CD4-positive, alpha-beta T cell treated with Interleukin-4 for 4 hours (primary cell): ENCODE measurements at places on chromosomes 3 and 15.

- DNase-seq: no peak
Observed at GRCh38 chr3:49620728-49621127, 53.4 kb upstream of the APEH start.

DNA sequence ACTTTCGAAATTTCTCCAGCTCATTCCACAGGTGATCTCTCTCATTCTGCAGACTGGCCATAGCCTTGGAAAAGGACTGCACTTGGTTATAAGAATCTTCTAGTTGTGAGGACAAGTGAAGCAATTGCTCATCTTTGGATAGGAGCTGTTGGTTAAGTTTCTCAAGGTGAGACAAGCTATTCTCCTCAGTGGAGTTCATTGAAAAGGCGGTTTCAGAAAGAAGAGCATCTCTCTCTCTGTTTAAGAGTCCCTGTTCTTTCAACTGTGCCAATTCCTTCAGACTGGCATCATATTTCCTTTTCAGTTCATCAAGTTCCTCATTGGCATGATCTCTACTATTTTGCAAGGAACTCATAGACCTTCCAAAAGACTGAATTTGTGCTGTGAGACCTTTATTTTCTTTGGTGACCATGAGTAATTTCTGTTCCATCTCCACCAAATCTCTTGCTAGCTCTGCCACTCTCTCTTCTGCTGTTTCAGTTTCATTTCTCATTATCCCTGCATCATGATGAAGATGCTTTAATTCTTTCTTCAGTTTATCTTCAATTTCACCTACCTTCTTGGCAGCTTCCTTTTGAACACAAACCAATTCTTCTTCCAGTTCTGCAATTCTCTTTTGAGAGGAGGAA, 30.2 kb upstream of the HCLS1 start:
- no peak for DNase-seq

GRCh38 chr3:194507571-194507970, 20.8 kb upstream of the ATP13A3 start:
- no peak for DNase-seq

- DNase-seq: no peak
Observed at GRCh38 chr3:106065831-106066230, 197.0 kb upstream of the CBLB start.

GRCh38 chr3:34421762-34422161, 623.3 kb downstream of the PDCD6IP start:
- DNase-seq: no peak

GRCh38 chr15:31523027-31523654, 196.5 kb downstream of the KLF13 start:
- no peak for DNase-seq

DNA sequence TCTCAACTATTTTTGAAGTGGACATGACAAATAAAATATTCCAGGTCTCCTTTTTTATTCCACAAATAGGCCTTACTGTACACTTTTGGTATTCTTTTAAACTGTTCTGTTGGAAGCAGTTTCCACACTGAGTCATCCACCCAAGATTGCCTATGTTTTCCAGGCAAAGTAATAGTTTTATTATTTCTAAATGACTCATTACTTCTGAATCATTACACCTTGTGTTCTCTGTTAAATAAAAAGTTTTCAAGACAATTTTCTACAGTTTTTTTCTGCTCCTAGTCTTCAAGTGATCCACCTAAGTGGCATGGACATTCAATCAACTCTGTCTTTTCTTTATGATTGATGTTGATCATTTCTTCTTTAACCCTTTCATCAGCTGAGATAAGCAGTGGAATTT, 26.5 kb downstream of the PPP2R3A start:
- no peak for DNase-seq
